Chondrocyte (in vitro differentiated cells): ENCODE measurements at places on chromosomes 2 and 18. TPM values are rescaled to one million over a fixed set of nuclear protein-coding genes. Genes with fewer than 3 reads are reported as not detected.

CAPN13 gene
- not detected in 3 replicates for total RNA-seq

ZNF407 gene
- total RNA-seq = 9.5 to 15.3 TPM (median 10.4 TPM) in 3 replicates

VWC2L gene
- not detected in 3 replicates for total RNA-seq

GRCh38 chr2:130766711-130767407 lies 11.5 kb downstream of the AMER3 start:
- no peak overlapping the region for H3K4me3 ChIP-seq
- no peaks in the 10 kb centered on the region for H3K4me1 ChIP-seq
- peak; percentile 42 for DNase-seq
- H3K27ac ChIP-seq = no peak overlapping the region
- no peaks in the 10 kb centered on the region for H3K36me3 ChIP-seq

DNA sequence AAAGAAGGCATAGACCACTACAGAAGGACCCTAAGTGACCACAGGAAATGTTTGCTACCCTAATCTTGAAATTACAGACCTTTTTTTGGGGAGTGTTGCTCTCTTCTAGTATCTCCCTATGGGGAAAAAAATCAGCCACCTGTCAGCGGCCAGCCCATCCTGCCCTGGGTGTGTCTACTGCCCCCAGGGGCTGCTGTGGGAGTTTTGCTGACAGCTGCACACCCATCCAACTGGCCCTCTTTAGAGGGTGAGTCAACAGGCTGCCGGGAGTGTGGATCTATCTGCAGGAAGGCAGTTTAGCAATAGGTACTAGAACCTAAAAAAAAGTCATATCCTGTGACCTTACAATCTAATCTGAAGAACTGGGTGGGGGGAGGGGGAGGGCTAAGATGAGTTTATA lies 796 bp upstream of the DYSF start:
- no peaks in the 10 kb centered on the region for H3K36me3 ChIP-seq
- no peak for DNase-seq
- peak overlapping the region; percentile 74 for H3K4me3 ChIP-seq
- H3K27me3 ChIP-seq = no peaks in the 10 kb centered on the region

- no peak for DNase-seq
- H3K4me3 ChIP-seq = no peak overlapping the region
- H3K27ac ChIP-seq = peak overlapping the region; percentile 32
- no peaks in the 10 kb centered on the region for H3K36me3 ChIP-seq
- H3K4me1 ChIP-seq = peaks cover 42% of the 10 kb centered on the region
Measured at GRCh38 chr18:67520351-67520921, 3.9 kb upstream of the DSEL start.
